ENCODE measurements at places on chromosomes 4 and X.
A peak's percentile ranks its signal among the peaks of the same experiment; 100 is the strongest.

DNA sequence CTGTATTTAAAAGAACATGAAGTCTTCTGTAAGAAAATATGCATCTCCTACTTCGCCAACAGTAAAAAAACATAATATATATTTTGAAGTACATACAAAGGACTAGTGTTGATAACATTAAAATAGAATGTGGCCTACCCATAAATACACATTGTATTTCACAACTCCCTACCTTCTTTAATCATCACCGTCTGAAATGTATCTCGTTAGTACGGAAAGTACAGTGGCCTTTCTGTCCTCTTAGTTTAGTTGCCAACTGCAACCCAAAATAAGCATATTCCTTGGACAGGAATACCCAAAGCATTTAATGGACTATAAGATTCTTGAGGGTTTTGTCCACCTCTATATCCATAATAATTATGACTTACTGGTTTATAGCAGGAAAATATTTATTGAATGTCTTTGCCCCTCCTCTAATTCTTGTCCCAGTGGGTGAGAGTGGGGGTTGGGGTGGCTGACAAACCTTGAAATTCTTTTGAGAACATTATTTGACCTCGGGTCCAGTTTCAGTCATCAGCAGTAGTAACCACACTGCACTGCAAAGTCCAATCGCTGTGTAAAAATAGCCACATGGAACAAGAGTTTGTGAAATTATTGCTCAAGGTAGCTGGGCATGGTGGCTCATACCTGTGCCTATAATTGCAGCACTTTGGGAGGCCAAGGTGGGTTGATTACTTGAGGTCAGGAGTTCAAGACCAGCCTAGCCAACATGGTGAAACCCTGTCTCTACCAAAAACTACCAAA, 474.5 kb downstream of the KLHL13 start:
- DNase-seq: no peak

- DNase-seq: peak; percentile 90
Measured at GRCh38 chrX:129781134-129781672, 1.5 kb downstream of the SASH3 start.

GRCh38 chr4:168955674-168956073, 54.4 kb downstream of the CBR4 start:
- no peak for DNase-seq

- DNase-seq: no peak
Measured at GRCh38 chrX:42117318-42117717, 194.0 kb upstream of the CASK start.

DNA sequence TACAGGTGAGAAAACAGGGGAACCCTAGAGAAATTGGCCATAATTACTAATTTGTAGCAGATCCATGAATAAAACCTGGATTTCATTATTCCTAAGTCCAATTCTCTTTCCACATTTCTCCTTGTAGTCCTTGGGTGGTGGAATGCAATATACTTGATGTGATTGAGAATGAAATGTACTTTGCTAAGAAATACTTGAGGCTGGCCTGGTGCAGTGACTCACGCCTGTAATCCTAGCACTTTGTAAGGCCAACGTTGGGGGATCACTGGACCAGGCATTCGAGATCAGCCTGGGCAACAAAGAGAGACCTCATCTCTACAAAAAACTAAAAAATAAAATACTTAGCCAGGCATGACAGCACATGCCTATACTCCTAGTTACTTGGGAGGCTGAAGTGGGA, 15.9 kb downstream of the TMEM184C start:
- no peak for DNase-seq

DNA sequence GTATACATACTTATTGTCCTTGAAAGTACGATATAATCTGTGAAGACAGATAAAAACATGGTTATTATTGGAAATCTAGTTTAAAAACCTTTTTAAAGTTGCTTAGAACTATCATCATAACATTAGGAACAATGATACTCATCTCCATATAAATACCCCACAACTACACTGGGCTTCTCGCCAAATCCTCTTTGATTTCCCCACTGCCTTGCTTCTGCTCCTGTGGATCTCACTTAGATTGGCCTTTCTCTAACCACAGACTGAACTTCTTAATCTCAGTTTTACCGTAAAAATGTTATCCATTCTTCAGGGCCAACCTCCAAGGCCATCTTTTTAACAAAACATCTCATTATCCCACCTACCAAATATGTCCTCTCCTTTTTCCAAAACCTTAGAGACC, 77.6 kb downstream of the PRKG2 start:
- DNase-seq: no peak

- no peak for DNase-seq
Measured at GRCh38 chrX:134431894-134432293, 28.1 kb upstream of the HPRT1 start.

DNA sequence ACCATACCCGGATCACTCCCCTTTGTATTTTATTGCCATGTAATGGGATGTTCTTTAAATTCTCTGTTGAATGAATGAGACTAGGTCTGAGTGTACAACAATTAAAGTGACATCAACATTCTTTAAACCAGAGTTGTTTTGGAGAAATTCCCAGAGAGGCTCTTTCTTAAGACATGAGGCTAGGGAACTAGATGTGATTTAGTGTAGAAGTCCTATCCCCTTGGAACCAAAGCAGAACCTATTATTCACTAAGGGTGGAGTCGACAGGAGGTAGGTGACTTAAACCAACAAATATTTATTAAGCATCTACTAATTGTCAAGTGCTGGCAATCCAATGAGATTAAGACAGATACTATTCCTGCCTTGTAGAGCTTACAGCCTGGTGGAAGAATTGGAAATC, 1.7 kb downstream of the EIF1AX start:
- no peak for DNase-seq

DNA sequence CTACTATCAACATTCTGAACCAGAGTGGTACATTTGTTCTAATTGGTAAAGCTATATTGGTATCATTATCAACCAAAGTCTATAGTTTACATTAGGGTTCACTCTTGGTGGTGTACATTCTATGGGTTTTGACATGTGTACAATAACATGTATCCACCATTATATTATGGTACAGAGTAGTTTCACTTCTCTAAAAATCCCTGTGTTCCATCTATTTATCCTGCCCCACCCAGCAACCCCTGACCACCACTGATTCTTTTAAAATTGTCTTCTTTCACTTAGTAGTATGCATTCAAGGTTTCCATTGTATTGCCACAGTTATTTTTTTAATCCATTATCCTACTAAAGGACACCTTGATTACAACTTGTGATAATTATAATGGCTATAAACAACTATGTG, 15.3 kb upstream of the TMPRSS11D start:
- no peak for DNase-seq

GRCh38 chr4:102586644-102587021, 85.5 kb downstream of the NFKB1 start:
- peak; percentile 76 for DNase-seq

DNA sequence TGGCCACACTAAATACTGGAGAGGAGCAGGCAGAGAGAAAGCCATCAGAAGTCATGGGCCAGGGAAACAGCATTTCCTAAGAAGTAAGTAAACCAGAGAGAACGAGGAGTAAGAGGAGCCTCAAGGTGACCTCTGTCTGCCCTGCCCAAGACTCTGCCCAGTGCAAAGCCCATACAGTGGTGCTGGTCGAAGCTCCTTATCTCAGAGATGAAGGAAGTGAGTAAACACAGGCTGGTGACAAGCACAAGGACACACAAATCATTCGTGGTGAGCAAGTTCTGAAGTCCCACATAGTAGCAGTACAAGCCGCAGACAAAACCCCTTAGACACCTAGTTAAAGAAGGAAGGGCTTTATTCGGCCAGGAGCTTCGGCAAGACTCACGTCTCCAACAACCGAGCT, 62.7 kb downstream of the DCTD start:
- DNase-seq: peak; percentile 33

DNA sequence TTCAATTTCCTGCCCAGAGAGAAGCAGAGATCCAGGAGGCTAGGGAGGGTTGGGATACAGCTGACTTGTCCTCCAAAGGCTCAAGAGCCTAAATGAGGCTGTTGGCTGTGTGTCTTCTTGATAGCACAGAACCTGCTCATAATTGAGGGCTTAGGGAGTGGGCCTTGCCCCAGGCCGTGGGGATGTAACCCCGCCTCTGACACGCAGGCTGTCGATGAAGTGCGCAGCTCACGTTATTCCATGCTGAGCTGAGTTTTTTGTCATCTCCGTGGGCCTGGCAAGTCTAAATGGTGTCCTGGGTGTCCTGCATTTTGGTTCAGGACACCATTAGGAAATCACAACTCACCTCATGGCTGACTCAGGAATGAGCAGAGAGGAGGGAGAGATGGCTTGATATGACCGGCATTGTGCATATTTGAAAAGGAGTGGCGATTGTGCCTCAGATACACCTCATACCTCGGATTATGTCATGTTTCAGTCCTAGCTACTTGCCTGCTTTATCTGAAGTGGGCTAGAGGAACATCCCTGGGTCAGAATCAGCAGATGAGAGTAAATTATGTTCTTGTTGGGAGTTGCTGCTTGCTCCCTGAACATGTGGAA, 43.7 kb downstream of the FHDC1 start:
- no peak for DNase-seq

GRCh38 chr4:48976041-48976440, 10.0 kb upstream of the CWH43 start:
- DNase-seq: no peak

DNA sequence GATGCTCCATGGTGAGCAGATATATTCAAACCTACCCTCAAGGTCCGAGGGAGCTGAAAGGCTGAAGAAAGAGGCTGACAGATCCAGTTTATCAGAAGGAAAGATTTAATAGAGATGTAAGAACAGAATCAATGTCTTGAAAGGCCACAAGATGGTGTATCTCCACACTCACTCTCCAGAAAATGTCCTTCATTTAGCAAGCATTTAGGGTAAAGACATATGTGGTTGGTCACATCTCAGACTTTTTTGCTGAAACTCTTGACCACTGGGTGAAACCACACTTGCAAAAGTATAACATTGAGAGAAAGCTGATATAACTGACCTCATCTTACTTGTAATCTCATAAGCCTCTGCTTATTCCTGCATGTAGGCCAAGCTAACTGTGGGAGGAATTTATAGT, 745.8 kb upstream of the GALNTL6 start:
- no peak for DNase-seq

GRCh38 chrX:114619874-114620273, 36.0 kb downstream of the HTR2C start:
- DNase-seq: no peak

GRCh38 chr4:91935217-91935616, 368.5 kb upstream of the GRID2 start:
- no peak for DNase-seq

DNA sequence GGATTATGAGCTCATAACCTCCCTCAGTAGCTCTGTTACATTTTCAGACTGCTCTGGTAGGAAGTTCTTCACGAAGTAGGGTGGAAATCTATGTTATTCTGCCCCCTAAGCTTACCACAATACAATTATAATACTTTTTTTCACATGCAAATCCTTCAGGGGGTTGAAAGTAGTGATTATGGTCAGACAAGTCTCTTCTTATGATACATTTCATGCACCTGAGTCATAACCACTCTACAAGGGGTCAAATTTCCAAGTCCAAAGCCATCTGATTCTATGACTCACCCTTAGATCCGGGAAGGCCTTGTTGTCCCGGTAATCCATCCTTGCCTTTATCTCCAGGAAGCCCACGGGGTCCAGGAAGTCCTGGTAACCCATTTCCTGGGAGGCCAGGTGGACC, 95.2 kb downstream of the ATG4A start:
- no peak for DNase-seq

- no peak for DNase-seq
Measured at GRCh38 chr4:176953021-176953420, 160.3 kb upstream of the VEGFC start.

DNA sequence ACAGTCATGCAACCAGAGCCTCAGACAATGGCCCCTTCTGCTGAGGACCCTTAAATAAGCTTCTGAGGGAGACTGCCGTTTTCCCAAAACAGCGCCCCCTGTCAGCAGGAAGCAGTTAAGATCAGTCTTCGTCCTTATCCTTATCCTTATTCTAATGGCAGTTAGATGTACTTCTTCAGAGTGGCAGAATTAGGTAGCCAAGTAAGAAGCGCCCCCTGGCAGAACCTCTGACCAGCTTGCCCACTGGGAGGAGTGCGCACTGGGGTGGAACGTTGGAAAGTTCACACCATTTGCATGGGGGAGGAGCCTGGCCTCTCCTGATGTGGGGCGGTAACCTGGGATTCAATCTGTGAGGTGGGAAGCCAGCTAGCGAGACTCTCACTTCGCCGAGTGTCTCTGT, 133.6 kb upstream of the QRFPR start:
- no peak for DNase-seq

DNA sequence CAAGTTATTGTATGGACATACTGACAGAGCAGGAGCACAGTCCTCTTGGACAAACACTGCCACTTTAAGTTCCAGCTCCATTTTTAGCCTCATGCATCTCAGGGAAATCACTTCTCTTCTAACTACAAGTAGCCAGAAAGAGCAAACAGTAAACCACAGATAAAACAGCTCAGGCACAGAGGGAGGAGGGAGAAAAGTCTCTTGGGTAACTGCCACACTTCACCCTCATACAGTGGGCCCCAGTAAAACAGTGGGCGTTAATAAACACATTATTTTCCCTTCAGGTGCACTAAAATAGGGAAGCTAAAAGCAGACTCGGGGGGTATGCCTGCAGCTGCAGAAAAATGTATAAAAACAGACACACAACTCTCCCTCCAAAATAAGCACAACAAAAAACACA, 21.6 kb downstream of the CD38 start:
- DNase-seq: no peak

DNA sequence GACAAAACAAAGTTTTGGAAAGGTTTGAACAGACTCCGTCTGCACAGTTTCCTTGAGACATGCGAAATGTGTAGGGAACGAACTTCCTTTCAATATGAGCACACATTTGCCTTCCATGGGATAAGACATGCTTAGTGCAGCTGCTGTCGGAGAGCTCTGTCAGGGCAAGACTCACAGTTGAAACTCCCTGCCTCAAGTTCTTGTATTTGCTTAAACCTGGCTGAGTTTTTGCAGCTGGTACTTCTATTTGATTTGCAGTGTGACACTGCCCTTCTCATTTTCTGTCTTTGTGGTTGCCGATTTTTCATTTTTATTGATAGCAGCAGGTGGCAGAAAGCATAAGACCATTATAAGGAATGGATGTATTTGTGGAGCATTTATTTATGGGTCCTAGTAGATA, 18.2 kb upstream of the RHOH start:
- DNase-seq: no peak

GRCh38 chr4:10120943-10121567, 4.5 kb upstream of the WDR1 start:
- DNase-seq: no peak

DNA sequence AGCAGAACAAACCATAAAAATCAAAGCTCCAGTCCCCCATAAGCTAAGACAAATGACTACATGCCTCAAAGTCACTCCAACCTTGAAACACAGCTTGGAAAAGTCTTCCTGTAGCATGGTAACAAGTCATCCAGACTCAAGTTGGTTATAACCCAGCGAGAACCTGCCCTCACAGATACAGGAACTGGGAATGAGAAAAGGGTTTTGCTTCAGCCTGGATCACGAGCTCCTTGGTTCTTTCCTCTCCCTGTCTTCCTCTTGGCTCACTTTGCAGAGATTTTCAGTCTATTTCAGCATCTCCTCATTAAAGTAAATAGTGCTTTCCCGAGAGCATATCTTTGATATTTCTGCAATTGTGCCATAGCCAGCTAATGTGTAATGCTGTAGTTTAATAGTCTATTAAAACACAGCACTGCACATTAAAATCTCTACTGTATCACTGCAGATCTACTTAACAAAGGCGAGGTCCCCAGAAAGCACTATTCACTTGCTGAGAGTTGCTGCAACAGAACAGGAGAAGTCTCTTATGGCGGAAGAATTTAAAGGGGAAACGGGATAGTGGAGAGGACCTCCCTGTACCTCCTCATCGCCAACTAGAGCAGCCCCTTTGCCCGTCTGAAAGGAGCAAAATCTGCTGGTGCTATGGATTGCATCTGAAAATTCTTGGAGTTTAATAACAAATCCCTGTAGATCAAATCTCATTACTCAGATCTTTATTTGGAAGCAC, 249.3 kb upstream of the GATB start:
- no peak for DNase-seq

Data from activated effector memory CD4-positive, alpha-beta T cell treated with anti-CD3 and anti-CD28 coated beads, Interleukin-2, amount 50 U/mL, for 16 hours (primary cell).